Colonic mucosa (tissue), 4 donors: ENCODE measurements at places on chromosomes 7 and 10. TPM values are rescaled to one million over a fixed set of nuclear protein-coding genes. Genes with fewer than 3 reads are reported as not detected.

- no peak for DNase-seq
Measured at GRCh38 chr10:70097459-70097858, 35.2 kb downstream of the AIFM2 start.

DNA sequence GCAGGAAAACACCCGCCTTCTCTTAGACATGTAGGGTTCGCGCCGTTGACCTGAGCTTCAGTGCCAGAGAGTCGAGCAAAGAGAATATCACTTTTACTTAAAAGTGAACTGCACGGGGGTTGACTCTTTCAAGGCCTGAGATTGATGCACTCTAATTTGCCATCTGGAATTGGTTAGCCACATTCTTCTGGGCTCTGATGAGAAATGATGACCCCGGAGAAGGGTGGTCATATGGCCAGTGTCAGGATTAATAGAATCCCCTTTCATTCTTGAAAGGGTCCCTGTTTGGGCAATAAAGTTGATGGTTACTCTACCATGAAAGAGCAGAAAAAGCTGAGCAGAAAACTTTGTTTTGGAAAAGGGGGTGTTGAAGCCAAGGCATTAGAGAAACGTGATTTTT is 31.2 kb downstream of the GRK5 start:
- DNase-seq = no peak

GRCh38 chr10:116270771-116271592 is 2.0 kb downstream of the GFRA1 start:
- DNase-seq = no peak

GRCh38 chr10:132786476-132786883 is 533 bp upstream of the NKX6-2 start:
- no peak for DNase-seq

DNA sequence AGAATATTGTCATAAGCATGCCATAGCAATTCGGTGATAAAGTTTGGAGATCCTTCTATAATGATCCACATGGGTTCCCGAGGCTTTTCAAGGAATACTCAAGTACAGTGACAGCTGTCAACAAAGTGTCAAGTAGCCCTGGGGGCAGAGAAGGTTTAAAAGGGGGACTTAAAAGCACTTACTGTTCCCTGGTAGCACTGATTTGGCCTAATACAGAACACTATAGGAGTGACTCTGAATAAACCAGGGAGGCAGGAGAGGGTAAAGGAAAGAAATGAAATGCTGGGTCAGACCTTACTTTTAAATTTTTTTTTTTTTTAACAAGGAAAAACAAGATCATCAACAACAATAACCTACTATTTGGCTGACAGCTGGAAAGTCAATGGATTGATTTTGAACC is 20.1 kb downstream of the CHCHD3 start:
- no peak for DNase-seq

DNA sequence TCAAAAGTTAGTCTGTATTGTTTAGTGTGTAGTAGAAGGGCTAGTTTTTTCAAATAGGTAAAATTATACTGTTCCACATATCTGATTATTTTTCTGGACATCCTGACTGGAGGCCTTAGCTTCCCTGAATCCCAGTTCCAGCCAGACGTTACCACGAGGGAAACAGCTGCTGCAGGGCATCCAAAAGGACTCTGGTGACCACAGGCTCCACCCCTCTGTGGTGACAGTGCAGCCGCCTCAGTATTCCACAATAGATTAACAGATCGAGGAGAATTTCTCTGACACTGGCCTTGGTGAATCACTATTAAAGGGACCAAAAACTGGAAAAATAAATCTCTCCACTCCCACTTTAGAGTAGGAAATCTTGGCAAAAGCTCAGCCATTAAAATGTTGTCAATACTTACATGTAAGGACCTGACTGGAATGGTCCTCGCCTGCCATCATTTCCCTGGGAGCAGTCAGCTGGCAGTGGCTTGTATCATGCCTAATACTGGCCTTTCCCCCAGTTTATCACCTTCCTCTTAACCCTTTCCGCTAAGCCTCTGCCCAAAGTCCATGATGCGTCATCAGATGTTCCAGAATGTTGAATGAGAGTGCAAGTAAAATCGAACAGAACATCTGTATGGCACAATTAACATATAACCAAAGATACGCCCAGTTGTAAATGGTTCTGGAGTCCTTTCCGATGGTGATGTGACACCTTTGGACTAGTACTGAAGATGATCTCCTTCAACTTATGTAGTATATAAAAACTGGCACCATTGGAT is 31.6 kb downstream of the ENO4 start:
- no peak for DNase-seq

DNA sequence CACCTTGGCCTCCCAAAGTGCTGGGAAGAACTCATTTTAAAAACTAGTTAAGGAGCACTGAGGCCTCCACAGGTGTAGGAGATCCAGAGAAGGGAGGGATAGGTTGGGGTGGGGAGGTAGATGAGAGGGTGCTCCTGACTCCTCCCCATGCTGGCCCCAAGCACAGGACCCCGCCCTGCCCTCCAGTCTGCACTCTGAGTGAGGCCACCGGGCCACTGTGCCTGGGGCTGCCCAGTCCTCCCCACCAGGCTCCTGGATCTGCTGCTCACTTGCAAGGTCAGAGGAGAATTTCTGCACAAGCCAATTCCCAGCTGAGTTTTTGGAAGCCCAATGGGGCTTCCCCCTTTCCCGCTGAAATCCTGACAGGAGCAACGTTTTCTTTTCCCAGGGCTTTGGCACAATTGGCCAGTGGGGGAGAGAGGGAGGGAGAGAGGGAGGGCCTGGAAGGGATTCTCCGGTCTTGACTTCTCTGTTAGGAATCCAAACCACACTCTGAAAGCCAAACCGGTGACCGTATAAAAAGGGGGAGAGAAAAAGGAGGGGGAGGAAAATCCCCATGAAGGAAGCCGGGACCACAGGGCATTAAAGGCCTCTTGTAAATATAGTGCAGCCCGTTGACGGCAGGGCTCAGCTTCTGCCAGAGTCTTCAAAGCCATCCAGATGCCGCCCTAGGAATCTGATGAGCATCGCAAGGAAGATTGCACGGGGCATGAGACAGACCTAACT is 116.2 kb downstream of the SH3PXD2A start:
- DNase-seq = peak; percentile 38

Gene SMKR1
- total RNA-seq = not detected

Gene MXI1
- total RNA-seq = 58.0 TPM
